Activated naive CD8-positive, alpha-beta T cell treated with anti-CD3 and anti-CD28 coated beads for 36 hours (primary cell): ENCODE measurements at places on chromosomes 13 and 19.
A peak's percentile ranks its signal among the peaks of the same experiment; 100 is the strongest.

DNA sequence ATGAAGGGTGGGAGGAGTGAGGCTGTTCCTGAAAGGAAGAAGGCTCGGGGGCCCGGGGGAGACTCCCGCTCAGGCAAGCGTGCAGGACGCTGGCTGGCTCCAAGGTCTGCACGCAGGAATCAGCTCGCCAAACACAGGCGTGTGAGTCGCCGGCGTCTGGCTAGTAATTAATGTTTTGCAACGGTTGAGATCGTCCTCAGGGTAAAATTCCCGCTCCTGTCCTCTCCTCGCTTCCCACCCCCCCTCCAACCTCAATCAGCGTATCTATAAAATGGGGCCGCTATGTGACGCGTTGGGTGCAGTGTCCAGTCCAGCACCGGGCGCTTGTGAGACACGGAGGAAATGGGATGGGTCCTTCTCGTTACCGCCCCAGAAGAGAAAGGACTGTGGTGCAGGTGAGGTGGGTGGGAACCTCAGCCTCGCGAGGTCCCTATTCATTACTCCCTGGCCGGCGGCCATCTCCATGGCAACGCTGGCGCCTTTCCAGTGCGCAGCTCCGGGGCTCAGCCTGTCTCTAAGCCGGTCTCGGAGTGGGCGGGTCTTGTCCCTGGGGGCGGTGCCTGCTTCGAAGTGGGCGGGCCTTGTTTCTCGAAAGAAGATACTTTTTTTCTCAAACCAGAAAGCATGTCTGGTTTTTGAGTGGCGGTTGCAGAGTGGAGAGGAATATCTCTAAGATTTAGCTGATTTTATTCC is 6.5 kb upstream of the ZNF579 start:
- DNase-seq = peak; percentile 95

- DNase-seq = no peak
Observed at GRCh38 chr19:4671185-4671851, 1.2 kb upstream of the MYDGF start.

DNA sequence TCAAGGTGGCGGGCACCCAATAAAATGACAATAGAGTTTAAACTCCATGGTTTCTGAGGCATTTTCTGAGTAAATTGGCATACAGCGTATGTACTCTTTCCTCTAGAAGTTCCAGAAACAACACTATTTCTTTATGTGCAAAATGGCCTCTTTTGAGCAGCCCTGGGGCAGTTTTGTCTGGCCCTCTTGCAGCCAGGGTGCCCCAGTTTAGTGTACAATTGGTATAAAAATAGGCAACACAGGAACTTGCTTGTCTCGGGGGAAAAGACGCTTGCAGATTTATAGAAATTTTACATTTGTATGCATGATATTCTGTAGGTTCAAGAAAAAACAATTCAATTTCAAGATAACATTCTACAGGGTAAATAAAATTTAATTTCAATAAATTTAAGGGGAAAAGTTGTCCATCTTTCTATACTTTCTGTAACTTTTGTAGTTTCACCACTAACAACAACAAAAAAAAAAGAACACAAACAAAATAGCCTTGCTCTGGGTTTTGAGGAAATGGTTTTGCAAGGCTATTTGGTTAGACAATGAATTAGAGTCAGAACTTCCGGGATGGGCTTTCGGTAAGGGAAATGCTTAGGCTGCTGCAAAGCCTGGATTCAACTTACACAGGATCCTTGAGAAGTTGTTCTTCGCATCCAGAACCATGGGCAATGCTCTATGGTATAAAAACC is 45.3 kb downstream of the LRCH1 start:
- DNase-seq = no peak

DNA sequence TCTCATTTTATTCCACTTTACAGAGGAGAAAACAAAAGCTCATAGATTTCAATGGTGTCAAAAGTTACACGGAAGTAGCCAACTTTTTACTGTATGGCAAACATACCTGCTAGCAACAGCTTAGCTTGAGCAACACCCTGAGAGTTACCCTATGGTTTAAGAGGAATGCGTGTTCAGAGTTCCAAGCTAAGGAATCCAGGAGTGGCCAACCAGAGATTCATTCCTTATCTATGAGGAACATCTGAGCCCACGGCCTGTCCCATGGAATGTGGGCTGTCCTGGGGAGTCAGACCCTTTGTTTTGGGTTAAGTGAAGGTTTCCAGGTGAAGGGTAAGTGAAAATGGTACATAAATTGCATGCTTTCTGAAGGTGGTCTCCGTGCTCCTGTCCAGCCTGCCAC is 67.5 kb downstream of the STARD13 start:
- DNase-seq = no peak
